SK-N-SH (cell line): ENCODE measurements at places on chromosomes 2 and 18.
A peak's percentile ranks its signal among the peaks of the same experiment; 100 is the strongest.

- H3K36me3 ChIP-seq, result peaks cover 36% of the 10 kb centered on the region; the same call in 1 of the 2 replicates
- DNase-seq, result peak; percentile 47
- peaks cover 14% of the 10 kb centered on the region; the same call in 1 of the 2 replicates for H3K4me1 ChIP-seq
Observed at GRCh38 chr2:216665242-216665641, 30.1 kb downstream of the IGFBP5 start.

- no peaks in the 10 kb centered on the region for H3K36me3 ChIP-seq
- no peaks in the 10 kb centered on the region for H3K27me3 ChIP-seq
- no peak overlapping the region for H3K4me3 ChIP-seq
- DNase-seq, result no peak
Observed at GRCh38 chr18:49170925-49171505, 220.2 kb upstream of the SMAD7 start.

DNA sequence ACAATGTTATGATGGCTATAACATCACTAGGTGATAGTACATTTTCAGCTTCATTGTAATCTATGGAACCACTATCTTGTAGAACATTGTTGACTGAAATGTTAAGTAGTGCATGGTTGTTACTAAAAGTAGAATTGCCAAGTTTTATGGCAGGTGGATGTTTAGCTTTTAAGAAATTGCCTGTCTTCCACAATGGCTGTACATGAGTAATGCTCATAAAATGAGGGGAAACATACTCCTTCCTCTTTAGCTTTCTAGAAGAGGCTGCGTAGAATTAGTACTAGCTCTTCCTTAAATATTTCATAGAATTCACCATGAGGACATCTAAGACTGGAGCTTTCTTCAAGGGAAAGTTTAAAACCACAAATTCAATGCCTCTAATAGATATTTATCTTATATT lies 161.0 kb downstream of the TPGS2 start:
- H3K4me1 ChIP-seq, result peaks cover 4% of the 10 kb centered on the region
- no peak overlapping the region for H3K4me3 ChIP-seq

GRCh38 chr2:226184940-226185615 lies 614.5 kb downstream of the IRS1 start:
- no peaks in the 10 kb centered on the region for H3K27me3 ChIP-seq
- H3K27ac ChIP-seq, result peak overlapping the region; percentile 85
- H3K4me1 ChIP-seq, result no peaks in the 10 kb centered on the region; the same call in none of the 2 replicates
- DNase-seq, result no peak
- H3K4me3 ChIP-seq, result peak overlapping the region; percentile 40
- H3K36me3 ChIP-seq, result no peaks in the 10 kb centered on the region

DNA sequence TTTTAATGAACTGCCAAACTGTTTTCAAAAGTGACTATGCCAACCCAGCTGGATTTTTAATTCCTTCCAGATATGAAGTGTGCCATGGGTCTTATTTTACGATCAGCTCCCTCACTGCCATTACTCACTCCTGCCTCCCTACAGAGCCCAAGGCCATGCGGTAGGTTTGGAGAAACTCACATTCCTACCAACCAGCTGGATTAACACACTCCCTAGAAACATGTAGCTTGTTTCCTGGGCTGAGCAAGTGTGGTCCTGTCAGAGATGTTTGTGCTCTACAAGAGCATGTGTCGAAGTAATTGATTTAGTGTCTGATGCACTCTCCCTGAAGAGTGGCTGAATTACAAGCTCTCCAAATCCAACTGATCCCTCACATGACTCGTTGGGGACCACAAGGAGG lies 82.5 kb downstream of the SPP2 start:
- H3K27ac ChIP-seq, result no peak overlapping the region
- no peak overlapping the region for H3K4me3 ChIP-seq
- no peaks in the 10 kb centered on the region for H3K27me3 ChIP-seq
- no peak for DNase-seq
- peaks cover 4% of the 10 kb centered on the region; the same call in 1 of the 2 replicates for H3K4me1 ChIP-seq

DNA sequence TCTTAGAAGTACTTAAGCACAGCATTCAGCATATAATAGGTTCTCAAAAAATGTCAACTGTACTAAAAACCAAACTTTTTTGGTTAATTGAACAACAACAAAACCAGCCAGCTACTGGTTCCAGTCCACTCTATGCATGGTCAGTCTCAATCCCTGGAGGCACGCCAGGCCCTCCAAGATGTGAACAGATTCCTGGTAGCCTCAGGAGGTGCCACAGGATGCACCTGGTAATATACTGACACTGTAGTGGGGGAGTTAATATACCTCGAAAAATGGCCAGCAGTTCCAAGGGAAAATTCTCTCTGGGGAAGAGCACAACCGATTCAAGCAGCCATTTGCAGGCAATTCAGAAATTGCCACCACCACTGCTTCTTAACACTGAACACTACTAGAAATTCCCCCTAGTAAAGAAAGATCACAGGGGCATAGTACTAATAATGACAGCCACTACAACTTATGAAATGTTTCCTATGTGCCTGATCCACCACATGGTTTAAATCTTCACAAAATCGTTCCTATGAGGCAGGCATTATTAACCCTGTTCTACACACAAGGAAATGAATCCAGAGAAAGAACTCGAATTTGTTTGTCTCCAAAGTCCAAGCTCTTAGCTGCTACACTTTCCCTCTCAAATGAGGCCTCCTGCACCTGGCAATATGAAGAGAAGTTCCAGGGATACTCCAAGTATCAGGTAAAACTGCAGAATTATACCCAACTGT lies 3.4 kb downstream of the MGAT4A start:
- no peak for DNase-seq
- H3K27ac ChIP-seq, result no peak overlapping the region
- no peak overlapping the region for H3K4me3 ChIP-seq
- peaks cover 32% of the 10 kb centered on the region for H3K27me3 ChIP-seq

- DNase-seq, result peak; percentile 66
- H3K36me3 ChIP-seq, result no peaks in the 10 kb centered on the region
- no peak overlapping the region for H3K27ac ChIP-seq
- H3K27me3 ChIP-seq, result no peaks in the 10 kb centered on the region
Observed at GRCh38 chr2:85243101-85244072, 84.4 kb downstream of the TGOLN2 start.

- H3K4me1 ChIP-seq, result peaks cover 52% of the 10 kb centered on the region
- no peak overlapping the region for H3K4me3 ChIP-seq
- no peak for DNase-seq
- H3K27me3 ChIP-seq, result no peaks in the 10 kb centered on the region
- H3K36me3 ChIP-seq, result no peaks in the 10 kb centered on the region
Observed at GRCh38 chr2:29492701-29493100, 377.5 kb downstream of the CLIP4 start.

DNA sequence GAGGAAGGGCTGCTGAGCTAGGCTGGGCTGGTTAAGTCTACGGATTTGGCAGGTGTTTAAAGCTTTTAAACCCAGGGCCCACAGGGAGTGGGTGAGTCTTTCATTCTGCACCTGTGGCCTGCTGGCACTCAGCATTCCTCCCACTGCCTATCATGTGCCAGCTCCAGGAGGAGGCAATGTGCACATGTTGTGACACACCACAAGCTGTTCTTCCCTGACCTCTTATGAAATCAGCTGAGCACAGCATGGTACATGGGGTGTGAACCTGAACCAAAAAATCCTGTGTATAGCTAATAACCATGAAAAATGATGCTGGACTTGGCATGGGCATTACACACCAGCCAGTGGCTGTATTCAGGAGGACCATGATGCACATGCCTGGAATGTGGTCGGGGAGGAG lies 297.9 kb upstream of the MMADHC start:
- no peak for DNase-seq
- H3K27ac ChIP-seq, result no peak overlapping the region
- no peaks in the 10 kb centered on the region for H3K4me1 ChIP-seq

DNA sequence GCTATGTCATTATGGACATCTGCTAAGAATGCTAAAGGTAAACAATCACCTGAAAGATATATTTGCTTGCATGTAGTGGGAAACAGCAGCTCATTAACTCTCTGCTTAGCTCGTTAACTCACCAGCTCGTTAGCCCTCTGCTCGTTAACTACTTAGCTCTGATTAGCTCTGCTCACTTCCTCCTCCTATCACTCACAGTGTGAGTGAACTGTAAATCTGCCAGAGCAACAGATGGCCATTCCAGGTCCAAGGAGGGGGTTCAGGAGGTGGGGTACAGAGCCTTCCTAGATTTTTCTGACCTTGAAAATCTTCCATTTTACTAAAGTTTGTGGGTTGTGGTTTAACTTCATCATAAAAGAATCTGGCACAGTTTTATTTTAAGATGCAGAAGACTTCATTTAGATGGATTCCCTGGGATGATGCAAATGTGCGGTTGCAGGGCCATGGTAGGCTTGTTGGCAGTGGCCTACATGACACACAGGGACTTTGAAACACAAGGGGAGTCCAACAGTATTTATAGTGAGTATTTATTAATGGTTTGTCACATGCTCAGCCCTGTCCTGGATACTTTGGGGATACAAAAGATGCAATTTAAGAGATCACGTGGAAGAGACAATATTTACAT lies 1633.7 kb upstream of the CELF4 start:
- H3K27ac ChIP-seq, result no peak overlapping the region
- no peaks in the 10 kb centered on the region for H3K4me1 ChIP-seq
- H3K36me3 ChIP-seq, result no peaks in the 10 kb centered on the region
- no peak overlapping the region for H3K4me3 ChIP-seq
- DNase-seq, result no peak
- no peaks in the 10 kb centered on the region for H3K27me3 ChIP-seq

DNA sequence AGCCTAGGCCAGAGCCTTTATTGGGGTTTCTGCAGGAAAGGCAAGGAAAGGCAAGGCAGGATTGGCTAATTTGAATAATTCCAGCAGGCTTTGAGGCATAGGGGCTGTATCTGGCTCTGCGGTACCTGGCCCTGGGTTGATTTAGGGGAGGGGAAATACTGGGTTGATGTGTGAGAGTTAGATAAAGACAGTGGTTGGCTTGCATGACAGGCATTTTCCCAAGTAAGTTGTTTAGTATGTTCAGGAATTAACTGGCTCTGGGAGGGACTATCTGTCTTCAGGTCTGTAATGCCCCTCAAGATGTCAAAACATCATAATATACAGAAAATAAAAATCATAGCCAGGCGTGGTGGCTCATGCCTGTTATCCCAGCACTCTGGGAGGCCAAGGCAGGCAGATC lies 98.7 kb downstream of the UBR3 start:
- DNase-seq, result no peak
- no peaks in the 10 kb centered on the region for H3K4me1 ChIP-seq
- no peaks in the 10 kb centered on the region for H3K27me3 ChIP-seq
- H3K27ac ChIP-seq, result no peak overlapping the region
- peaks cover 21% of the 10 kb centered on the region for H3K36me3 ChIP-seq

- 0 out of 2 replicates have a peak overlapping the region, but pooled peaks have one; percentile 15 for H3K27ac ChIP-seq
- H3K4me1 ChIP-seq, result no peaks in the 10 kb centered on the region
- H3K36me3 ChIP-seq, result no peaks in the 10 kb centered on the region
- DNase-seq, result no peak
Observed at GRCh38 chr18:40371673-40372072, 1583.4 kb upstream of the PIK3C3 start.

DNA sequence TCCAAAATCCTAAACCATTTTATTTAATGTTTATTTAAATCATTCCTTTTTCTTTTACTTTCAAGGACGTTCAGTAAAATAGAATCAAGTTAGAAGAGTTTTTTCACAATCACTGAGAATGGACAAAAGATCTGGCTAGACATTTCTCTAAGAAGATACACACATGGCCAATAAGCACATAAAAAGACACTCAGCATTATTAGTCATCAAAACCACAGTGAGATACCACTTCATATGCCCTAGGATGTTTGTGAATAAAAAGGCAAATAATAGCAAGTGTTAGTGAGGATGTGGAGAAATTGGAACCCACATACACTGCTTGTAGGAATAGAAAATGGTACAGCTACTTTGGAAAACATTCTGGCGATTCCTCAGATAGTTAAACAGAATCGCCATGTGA lies 76.1 kb downstream of the RHBDD1 start:
- H3K4me3 ChIP-seq, result no peak overlapping the region
- no peaks in the 10 kb centered on the region; the same call in none of the 2 replicates for H3K4me1 ChIP-seq
- peaks cover 3% of the 10 kb centered on the region; the same call in 1 of the 2 replicates for H3K36me3 ChIP-seq
- no peaks in the 10 kb centered on the region for H3K27me3 ChIP-seq
- DNase-seq, result no peak

- H3K27ac ChIP-seq, result no peak overlapping the region
Observed at GRCh38 chr2:43363120-43363519, 136.7 kb upstream of the ZFP36L2 start.

GRCh38 chr2:43312755-43313641 lies 86.6 kb upstream of the ZFP36L2 start:
- H3K36me3 ChIP-seq, result no peaks in the 10 kb centered on the region
- peak overlapping the region; percentile 47; the same call in 1 of the 2 replicates for H3K27ac ChIP-seq
- H3K27me3 ChIP-seq, result no peaks in the 10 kb centered on the region
- DNase-seq, result peak; percentile 49

DNA sequence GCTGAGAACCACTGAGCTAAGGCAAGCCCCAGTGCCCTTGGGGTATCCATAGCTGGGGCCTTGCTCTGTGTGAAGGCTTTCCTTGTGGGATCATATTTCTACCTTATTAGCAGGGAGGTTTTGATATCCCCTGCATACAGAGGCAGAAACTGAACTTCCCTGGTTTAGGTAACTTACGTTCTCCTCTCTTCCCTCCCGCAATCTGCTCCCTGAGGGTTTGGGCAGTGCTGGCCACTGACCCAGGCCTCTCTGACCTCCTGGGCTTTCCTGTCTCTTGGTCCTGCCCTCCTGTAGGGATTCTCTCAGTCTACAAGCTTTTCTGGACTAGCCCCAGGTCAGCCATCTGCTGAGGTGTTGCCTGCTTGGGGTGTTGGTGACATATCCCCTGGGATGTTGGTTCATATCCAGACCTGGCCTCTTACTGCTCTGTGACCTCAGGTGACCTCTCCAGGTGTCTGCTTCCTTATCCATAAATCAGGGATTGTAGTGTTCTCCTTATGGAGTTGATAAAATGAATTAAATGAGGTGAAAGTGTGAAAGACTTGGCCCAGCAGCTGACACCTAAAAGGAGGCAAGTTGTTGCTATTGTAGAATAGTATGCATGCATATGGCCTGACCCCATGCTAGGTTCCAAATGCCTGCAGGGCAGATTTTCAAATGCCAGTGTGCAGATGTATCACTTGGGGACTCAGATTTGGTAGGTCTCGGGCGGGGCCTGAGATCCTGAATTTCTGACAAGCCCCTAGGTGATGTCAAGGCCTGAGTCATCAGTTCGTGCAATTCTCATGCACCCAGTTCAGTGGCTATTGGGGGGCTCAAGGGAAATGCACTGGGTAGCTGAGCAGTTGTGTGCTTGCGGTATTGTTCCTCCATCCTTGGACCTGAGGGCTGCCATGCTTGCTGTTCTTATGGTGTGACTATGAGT lies 106.6 kb downstream of the FHOD3 start:
- no peak overlapping the region; the same call in 1 of the 2 replicates for H3K27ac ChIP-seq
- peaks cover 22% of the 10 kb centered on the region for H3K4me1 ChIP-seq
- H3K36me3 ChIP-seq, result no peaks in the 10 kb centered on the region

DNA sequence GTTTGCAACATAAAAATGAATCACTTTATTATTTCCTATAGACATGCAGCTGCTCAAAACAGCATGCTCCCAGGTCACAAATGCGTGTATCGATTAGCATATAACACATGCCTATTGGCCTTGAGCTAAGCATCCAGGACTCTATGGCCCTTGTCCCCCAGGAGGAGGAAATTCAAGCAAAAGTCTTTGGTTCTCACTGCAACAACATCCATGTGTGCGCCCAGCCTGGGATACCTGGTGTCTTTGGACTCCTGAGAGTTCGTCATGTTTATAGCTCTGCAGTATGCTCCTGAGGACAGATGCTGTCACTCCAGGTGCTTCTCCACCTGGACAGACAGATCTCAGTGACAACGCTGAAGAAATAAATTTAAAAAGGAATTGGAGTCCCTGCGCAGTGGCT lies 284.6 kb downstream of the PHLPP1 start:
- no peak overlapping the region for H3K27ac ChIP-seq
- no peaks in the 10 kb centered on the region for H3K36me3 ChIP-seq
- H3K27me3 ChIP-seq, result no peaks in the 10 kb centered on the region
- DNase-seq, result no peak
- H3K4me3 ChIP-seq, result no peak overlapping the region
- H3K4me1 ChIP-seq, result no peaks in the 10 kb centered on the region
